ENCODE measurements at places on chromosomes 11 and 22.

DNA sequence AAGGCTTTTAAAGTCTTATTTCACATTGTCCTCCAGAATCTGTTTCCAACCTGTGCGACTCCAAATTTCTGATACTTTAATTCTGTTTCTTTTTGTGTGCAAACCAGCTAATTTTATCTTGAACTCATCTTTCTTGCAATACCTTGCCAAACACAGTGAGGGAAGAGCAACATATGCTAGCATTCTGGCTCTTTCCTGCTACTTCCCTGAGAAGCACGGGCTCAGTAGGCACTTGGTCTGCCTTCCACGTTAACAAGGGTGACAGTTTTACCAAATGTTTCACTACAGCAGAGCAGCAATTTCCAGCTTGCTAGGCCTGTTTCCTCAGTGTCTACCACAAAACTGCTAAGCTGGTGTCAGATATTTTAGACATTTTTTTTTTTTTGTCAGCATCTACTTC, 405.8 kb downstream of the NTM start:
- no peak for DNase-seq

DNA sequence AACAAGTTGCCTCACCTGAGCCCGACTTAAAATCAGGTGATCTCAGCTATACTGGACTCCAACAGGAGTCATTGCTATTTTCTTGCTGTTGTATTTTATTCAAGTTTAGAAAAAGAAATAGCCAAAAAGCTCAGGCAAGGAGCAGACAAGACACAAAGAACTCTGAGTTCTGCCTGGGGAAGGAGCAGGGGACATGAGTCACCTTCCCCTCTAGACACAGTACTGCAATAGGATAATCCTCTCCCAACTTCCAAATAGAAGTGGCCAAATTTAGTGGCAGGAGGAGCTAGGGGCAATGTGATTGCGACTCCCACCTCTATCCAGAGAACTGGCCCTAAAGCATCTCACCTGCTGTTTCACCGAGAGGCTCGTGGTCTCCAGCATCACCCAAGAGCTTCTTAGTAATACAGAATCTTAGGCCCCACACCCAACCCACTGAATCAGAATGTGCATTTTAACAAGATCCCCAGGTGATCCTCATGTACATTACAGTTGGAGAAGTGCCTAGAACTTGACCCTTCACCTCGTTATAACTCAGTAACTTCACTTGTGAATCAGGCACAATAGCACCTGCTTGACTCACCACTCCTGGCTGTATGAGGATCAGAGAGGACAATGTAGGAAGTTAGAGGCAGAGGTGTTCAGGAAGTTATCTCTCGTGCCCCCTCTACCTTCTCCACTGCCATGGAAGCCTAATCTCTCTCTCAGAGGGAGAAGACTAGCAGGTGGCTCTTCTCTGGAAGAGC, 56.8 kb upstream of the FBXO3 start:
- no peak for DNase-seq

- no peak for DNase-seq
Measured at GRCh38 chr11:94002226-94002625, 18.9 kb upstream of the HEPHL1 start.

DNA sequence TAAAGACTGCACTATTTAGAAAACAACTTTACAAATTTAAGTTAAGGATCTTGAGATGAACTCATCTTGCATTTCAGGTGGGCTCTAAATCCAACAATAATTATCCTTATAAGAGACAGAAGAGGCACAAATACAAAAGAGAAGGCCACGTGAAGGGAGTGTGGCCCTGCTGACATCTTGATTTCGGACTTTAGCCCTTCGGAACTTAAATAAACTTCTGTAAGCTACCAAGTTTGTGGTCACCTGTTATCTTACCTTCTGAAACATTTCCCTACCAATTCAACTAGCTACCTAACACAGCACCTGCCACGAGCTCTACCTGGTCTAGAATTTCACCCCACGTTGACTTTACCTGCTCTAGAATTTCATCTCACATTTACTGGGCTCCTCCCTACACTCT, 42.9 kb upstream of the ARHGAP32 start:
- DNase-seq, result no peak

GRCh38 chr22:19892925-19893324, 38.3 kb upstream of the GNB1L start:
- no peak for DNase-seq

- DNase-seq, result no peak
Measured at GRCh38 chr22:21927174-21927823, 25.3 kb downstream of the PPM1F start.

DNA sequence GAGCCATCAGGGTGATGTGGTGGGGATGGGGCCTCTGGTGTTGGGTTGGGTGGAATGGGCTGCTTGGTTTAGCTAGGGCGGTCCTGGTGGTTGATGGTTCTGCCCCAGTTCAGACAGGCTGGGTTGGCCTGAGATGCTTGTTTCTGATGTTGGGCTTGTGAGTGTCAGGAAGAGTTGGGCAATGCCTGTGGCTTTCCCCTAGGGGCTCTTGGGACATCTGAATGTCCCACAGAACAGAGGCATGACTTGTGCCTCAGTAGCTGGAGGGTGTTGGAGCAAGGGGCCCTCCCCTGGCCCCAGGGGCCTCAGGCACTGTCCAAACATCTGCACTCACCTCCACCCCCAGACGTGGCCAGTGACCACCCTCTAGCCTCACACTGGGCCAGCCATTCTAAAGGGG, 14.0 kb upstream of the CTSD start:
- no peak for DNase-seq

DNA sequence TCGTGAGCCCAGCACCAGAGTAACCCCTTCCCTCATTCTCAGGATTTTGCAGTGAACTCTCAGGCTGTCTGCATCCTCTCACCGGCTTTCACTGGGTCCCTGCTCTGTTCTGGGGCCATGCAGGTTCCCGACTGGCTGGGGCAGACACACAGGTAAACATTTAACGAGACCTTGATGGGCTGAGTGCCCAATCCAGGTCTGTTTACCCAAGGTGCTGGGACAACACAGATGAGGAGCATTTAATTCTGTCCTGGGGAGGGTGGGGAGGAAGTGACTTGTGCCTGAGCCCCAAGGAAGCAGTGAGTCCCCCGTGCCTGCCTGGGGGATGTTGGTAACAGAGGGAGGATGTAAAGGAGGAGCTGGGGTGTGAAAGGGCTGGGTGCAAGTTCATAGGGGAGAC, 4.4 kb downstream of the BIK start:
- DNase-seq, result no peak

GRCh38 chr11:17887779-17888178, 125.1 kb downstream of the SERGEF start:
- DNase-seq, result no peak

- DNase-seq, result no peak
Measured at GRCh38 chr11:126878913-126879482, 121.6 kb downstream of the KIRREL3 start.

DNA sequence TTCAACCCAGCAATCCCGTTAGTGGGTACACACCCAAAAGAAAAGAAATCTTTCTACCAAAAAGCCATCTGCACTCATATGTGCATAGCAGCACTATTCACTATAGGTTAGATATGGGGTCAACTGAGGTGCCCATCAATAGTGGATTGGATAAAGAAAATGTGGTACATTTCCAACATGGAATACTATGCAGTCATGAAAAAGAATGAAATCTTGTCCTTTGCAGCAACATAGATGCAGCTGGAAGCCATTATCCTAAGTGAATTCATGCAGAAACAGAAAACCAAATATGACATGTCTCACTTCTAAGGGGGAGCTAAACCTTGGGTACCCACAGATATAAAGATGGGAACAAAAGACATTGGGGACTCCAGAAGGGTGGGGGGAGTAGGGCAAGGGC, 1.9 kb upstream of the ARHGAP8 start:
- DNase-seq, result no peak

- no peak for DNase-seq
Measured at GRCh38 chr11:6864438-6864837, 1.6 kb downstream of the OR10A2 start.

DNA sequence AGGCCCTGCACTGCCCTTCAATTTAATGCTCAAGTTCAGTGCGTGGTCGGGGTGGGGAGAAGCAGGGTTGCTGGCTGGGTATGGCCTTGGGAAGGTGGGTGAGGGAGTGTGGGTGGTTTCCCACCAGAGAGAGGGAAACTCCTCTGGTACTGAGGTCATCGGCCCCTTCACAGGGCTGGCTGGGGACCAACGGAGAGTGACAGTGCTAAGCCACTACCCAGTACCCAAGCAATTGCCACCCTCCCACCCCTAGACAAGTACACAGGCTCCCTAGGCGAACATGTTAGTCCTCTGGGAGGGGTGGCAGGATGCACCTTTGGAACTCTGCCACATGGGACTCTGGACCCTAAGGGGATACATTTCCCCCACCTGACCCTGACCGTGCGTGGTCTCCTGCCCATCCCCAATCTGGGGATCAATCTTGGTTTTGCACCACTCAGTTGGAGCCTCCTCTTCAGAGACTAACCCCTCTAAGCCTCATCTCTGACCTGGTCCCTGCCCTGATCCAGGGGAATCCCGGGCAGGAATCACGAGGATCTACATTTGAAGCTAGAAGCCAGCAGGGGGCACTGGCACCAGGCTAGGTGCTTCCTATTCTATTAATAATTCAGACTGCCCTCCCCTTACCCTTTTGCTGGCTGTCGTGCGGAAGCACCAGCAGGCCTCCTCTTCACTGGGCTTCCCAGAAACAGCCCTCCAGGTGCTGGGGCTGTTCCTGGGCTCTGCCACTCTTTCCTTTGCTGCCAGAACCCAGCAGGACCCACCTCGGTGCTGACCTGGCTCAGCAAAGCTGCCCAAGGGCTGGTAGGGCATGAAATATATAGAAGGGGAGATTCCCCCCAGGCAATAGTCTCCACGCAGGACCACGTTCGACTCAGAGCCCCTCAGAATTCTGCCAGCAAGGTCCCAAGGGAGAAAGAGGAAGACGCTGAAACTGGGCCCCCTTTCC, 377.7 kb downstream of the TENM4 start:
- DNase-seq, result no peak

DNA sequence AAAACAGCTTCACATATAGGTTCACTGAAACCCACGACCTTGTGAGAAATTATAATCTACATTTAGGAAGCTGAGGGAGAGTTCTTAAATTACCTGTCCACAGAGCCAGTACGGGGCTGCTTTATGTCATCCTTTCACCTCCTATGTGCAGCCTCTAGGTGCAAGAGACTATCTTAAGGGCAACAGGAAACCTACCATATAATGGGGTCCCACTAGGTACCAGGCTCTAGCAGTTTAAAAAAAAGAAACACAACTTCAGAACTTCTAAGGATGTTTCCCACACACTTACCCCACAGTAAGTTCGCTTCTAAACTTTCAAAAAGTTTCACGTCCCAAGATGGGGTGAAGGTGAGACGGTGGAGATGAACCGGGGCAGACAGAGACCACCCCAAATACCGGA, 573 bp downstream of the STK33 start:
- no peak for DNase-seq

DNA sequence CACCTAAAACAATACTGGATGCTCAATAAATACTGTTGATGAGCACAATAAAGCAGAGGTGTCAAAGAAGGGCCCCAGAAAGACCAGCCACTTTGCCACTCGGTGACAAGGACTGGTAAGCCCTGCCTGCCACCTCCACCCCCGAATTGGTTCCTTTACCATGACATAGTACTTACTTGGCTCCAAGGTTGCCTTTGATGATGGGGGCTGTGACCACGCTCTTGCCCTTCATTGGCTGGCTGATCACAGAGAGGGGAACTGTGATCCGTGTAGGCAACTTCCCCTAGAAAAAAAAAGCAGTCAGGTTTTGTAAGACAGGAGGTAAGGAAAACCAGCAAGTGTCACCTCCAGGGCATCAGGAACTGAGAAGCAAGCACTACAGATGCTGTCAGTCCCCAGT, 29.7 kb downstream of the NFRKB start:
- DNase-seq, result no peak

DNA sequence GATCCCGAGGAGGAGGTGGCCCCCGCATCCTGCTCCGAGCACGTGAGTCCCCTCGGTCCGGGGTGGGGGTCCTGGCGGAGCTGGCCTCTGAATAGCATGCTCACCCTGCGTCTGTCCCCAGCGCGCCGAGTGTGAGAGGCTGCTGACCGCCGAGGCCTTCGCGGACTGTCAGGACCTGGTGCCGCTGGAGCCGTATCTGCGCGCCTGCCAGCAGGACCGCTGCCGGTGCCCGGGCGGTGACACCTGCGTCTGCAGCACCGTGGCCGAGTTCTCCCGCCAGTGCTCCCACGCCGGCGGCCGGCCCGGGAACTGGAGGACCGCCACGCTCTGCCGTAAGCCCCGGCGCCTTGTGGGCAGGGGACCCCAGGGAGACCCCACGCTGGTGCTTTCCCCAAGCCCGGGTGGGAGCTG, 3.5 kb downstream of the MUC2 start:
- DNase-seq, result no peak

DNA sequence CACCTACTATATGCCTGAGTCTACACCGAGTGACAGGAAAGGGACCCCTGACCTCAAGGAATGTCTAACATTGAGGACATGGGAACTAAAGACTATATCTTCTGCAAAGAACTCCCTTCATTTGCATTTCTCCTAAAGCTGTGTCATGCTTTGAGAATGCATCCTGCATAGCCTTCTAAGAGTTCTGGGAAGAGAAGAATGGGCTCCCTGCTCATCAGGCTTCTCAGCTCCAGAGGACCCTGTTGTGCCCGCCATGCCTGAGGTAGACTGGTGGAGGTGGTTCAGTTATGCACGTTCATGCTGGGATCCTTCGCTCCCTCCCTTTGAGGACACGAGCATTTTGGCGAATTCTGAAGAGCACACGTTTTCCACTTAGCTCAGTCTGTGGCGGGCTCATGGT, 63.3 kb downstream of the GRIK4 start:
- DNase-seq, result no peak

- no peak for DNase-seq
Measured at GRCh38 chr22:19517919-19518611, 6.1 kb downstream of the CLDN5 start.

GRCh38 chr11:70829134-70829885, 423.1 kb downstream of the SHANK2 start:
- DNase-seq, result no peak

DNA sequence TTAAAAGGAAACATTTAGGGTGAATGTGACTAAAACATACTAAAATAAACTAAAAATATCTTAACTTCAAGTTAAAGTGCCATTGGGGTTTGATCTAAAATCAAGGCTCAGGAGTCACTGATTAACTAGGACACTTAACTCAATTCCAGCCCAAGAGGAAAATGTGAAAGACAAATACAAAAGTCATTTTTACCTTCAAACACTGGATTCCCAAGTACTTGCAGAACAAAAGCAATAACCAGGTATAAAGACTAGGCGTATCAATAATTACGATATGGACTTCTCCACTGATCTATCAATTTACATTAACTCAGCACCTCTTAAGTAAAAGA, 15.6 kb downstream of the ALKBH8 start:
- no peak for DNase-seq

DNA sequence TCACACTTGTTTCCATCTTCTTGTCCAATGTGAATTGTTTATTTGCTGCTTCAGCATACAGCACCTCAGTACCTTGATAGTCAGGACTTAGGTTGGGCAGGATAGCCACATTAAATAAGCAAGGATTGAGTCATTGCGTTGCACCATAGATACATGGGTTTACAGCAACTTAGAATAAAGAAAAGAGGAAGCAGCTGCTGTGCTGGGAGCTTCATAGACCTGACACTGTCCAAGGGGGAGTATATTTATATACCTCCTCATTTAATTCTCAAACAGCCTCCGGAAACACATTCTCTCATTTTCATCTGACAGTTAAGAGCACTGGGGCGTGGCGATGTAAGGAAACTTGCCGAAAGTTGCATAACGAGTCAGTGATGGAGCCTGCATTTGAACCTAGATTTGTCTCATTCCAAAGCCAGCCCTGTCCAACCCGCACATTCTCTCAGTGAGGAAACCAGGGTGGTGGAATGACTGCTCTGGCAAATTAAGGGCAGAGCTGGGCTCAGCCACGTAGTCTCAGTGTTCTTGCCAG, 42.2 kb downstream of the UBASH3B start:
- peak; percentile 59 for DNase-seq

GRCh38 chr11:14424096-14424495, 65.1 kb upstream of the RRAS2 start:
- DNase-seq, result no peak

Measured in CD4-positive, alpha-beta T cell treated with Interferon alpha-2 for 1 hour (primary cell).